ENCODE measurements at places on chromosomes 16 and 17.

- no peak for DNase-seq
Observed at GRCh38 chr16:10280262-10281170, 98.3 kb upstream of the GRIN2A start.

- peak; percentile 34 for DNase-seq
Observed at GRCh38 chr16:75074920-75075687, 41.5 kb downstream of the LDHD start.

GRCh38 chr17:76543826-76544545, 4.1 kb downstream of the PRCD start:
- DNase-seq: no peak

DNA sequence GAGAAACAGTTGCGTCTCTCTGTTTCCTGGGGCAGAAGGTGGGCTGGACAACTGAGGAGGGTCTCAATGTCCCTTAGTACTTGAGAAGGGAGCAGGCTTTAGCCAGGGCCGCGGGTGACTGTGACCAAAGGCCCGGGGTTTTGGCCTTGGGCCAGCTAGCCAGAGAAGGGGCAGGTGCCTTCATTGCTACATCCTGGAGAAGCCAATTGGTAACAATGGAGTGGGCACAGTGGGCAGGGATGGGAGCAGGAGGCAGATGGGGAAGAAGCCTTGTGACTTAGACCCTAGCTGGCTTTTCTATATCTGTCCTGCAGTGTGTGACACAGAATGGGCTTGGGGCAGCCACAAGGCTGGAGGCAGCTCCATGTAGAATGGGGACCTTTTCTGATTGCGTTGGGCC, 46.0 kb downstream of the CLEC16A start:
- DNase-seq: no peak

GRCh38 chr17:1703063-1703462, 7.1 kb downstream of the TLCD2 start:
- no peak for DNase-seq

DNA sequence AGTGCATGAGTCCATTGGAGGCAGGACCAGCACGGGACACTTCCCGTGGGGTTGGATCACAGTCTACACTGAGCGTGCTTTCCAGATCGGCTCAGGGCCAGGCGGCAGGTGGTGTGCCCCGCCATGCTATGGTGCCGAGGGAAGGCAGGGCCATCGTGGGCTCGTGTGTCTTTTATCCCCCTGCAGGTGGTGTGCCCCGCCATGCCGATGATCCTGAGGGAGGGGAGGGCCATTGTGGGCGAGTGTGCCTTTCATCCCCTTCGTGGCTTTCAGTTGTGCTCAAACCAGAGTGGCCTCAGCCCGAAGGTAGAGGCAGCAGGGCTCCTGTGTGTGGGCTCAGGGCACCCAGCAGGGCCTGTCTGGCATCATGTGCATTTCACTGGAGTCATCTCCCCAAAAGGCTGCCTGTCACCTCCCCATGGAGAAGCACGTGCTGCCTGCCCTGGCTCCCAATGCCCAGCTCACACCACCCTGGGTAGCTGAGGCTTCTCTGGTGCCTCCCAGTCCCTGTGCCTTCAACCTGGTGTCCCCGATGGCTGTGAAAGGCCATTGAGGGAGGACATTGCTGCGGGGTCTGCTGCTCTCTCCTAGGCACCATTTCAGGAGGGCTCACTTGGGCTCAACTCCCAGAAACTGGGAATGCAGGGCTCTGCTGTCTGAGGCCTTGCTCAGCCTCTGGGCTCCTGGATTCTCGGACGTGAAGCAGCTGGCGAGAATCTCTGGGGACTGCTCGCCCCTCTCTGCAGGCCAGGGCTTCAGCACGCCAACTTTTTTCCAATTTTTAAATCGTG, 207.6 kb downstream of the NPIPB11 start:
- no peak for DNase-seq

GRCh38 chr16:82892324-82892723, 265.6 kb downstream of the CDH13 start:
- no peak for DNase-seq

GRCh38 chr17:76092526-76093413, 10.8 kb downstream of the EXOC7 start:
- DNase-seq: no peak

DNA sequence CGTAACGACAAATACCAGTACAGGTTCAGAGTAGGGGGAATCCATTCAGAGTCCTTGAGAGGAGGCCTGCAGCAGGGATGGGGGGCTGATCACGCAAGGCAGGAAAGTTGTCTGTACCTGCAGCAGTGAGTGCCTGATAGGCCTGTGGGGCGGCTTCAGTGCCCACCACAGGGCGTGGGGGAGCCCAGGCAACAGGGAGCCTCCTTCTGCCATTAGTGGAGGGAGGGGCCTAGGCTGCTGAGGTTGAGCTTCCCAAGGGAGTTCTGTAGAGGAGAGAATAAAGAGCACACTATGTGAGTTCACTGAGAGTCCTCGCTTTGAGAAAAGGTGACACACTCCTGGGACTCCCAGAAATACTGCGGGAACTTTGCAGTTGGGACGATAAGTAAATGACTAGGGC, 134.6 kb downstream of the SPECC1 start:
- no peak for DNase-seq

DNA sequence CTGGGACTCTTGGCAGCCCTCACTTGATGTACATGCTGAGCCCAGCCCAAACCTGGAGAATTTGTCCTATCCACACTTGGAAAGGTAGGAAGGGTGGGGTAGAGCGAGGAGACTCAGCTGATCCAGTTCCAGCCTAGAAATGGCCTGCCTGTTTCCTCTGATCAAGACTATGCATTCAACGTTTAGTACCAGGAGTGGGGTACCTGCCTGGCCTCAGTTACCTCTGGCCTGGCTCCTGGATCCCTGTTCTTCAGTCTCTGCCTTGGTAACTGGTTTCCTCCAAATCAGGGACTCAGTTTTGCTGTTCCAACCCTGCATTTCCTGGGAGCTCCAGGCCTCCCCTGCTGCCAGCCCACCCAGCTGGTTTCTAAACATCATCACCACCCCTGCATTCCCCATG, 233.5 kb downstream of the GSG1L start:
- no peak for DNase-seq

DNA sequence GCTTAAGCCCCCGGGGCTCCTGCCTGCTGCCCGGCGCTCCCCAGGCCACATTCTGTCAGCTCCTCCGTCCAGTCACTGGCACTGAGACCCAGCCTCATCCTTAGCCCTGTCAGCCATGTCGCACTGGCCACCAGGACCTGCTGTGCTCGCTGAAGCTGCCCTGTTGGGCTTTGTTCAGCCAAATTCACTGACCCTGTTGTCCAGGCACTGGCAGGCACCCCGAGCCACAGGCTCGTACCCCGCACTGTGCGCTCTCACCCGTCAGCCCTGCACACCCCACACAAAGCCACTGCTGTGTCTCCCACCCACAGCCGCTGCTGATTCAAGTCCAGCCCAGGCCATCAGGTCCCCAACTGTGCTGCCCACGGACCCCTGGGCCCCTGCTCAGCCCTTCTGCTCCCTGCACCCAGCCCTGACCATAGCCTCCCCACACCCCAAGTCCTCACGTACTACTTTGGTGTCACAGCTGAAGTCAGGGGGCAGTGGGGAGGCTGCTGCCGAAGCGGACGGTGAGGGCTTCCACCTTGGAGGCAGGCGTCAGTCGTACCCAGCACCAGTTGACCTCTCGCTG, 131.5 kb upstream of the CHMP6 start:
- no peak for DNase-seq

DNA sequence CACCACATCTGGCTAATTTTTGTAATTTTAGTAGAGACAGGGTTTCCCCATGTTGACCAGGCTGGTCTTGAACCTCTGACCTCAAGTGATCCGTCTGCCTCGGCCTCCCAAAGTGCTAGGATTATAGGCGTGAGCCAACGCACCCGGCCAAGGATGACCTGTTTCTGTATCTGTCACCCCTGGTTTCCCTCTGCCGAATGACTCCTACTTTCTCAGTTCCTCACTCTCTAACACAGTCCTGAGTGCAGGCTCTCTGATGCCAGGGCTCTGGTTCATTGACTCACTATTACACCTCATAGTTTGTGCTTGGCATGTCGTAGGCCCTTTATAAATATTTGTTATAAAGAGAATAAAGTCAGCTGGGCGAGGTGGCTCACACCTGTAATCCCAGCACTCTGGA, 10.7 kb upstream of the PRPF8 start:
- no peak for DNase-seq
